Foreskin fibroblast (primary cell): ENCODE measurements at places on chromosomes 3 and 15.

GRCh38 chr3:18870074-18870640 lies 278.2 kb upstream of the KCNH8 start:
- DNase-seq, result no peak

GRCh38 chr3:150020527-150020926 lies 49.8 kb upstream of the PFN2 start:
- DNase-seq, result peak; percentile 75

- DNase-seq, result peak; percentile 38
Observed at GRCh38 chr3:12224181-12225147, 64.4 kb upstream of the PPARG start.

DNA sequence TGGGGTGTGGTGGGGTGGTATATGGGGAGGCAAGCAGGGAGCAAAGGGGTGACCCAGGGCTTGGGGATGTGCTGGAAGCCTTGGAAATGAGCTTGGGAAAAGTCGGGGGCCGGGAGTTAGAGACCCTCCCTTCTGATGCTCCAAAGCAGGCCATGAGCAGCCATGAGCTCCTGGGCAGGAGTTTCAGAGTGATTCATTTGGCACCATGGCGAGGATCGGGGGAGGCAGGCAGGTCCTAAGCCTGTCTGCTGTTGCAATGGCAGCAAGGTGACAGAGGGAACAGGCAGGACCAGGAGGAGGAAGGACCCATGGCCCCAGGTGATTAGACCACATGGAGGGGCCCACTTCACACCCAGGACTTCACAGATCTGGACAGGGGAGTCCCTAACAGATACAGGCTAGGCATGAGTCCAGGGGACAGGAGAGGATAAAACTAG lies 21.3 kb downstream of the RGMA start:
- no peak for DNase-seq

- DNase-seq, result no peak
Observed at GRCh38 chr3:153639631-153640030, 477.6 kb downstream of the RAP2B start.

DNA sequence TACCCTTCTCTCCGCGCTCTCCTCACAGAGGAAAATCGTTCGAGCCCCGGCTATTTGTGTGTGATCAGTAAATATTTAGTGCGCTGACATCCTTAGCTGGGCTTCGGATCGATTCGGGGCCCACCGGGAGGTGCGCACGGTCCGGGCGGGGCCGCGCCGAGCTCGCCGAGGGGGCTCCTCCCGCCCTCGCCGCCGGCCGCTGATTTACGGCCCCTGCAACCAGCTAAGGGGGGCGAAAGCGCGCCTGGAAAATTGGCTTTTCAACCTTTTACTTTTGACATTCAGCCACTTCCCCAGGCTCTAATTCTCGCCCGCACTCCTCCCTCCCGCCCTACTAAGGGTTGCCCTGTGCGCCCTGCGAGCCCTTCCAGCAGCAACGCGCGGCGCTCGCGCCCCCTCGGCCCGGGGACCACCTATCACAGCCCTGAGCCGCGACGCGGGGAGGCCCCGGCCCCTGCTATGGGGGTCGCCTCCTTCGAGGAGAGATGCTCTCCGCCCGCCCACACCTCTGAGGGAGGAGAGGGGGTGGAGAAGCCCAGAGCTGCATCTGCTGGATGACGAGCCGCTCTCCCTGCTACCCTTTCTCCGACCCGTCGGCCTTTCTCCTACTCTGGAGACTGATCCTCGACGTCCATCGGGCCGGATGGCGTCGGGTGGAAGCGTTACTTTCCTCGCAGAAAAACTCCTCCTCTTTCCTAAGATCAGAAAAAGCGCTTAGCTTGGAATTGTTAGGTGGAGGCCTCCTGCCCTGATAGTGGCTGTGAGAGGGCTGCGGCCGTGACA lies 7.8 kb upstream of the NR2F2 start:
- DNase-seq, result no peak
